Occipital lobe (tissue), 3 donors: ENCODE measurements at places on chromosomes 6 and 20. TPM values are rescaled to one million over a fixed set of nuclear protein-coding genes. Genes with fewer than 3 reads are reported as not detected.

TREM2 gene
- 10.5 TPM for total RNA-seq

SLC2A10 gene
- total RNA-seq, result 7.5 TPM

HLA-DRB5 gene
- not detected for total RNA-seq

BNIP5 gene
- total RNA-seq, result not detected

TAGAP gene
- total RNA-seq, result 1.4 TPM

THBS2 gene
- 15.8 TPM for total RNA-seq

CDH4 gene
- 22.3 TPM for total RNA-seq
